ENCODE measurements at places on chromosomes 7 and 10.

GRCh38 chr7:79741684-79742083 lies 288.2 kb upstream of the MAGI2 start:
- no peak for DNase-seq

DNA sequence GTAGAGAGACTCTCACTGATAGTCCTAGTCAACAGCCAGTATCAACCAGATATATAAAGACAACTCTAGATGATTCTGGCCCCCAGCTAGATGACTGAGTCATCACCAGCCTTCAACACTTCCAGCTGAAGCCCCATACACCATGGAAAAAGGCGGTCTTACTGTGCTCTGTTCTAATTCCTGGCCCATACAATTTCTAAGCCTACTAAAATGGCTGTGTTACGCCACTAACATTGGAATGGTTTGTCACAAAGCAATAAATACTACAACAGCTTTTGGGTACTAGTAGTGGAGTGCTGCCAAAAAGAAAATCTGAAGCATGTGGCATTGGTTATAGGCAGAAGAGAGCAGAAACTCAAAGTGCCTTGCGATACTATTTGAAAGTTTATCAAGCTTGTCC lies 13.0 kb upstream of the TES start:
- DNase-seq = no peak

DNA sequence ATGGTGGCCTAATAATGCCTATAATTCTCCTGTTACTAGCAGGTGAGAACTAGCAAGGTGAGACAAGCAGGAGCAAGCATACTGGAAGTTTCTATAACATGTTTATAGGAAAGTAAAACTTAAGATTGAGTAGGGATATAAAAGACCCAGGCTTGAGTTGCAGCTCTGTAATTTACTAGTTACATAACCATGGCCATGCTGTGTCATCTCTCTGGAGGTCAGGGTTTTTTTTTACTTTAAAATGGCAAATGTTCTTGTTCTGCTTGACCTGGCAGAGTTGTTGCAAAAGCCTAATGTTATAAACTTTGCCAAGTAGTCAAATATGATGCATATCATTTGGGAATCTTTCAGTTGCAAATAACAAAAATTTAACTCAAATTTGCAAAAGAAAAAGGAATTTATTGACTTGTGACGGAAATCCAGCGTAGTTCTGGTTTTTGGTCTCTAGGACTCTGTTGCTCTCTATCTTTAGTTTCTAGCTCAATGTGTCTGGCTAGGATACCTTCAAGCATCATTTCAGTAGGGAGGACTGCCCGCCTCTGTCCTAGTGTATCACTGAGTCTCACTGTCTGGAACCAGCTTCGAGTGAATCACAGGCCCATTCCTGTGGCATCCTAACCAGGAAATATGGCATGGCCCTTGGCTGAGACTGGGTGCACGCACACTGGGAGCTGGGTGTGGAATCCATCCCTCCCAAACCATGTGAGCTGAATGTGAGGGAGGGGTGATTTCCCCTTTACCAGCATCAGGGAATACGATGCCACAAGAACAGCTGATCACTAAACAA lies 67.9 kb downstream of the ADAM22 start:
- peak; percentile 29 for DNase-seq

- DNase-seq = no peak
Observed at GRCh38 chr7:55122263-55122662, 103.4 kb downstream of the EGFR start.

- no peak for DNase-seq
Observed at GRCh38 chr7:117110480-117111315, 157.4 kb downstream of the ST7 start.

DNA sequence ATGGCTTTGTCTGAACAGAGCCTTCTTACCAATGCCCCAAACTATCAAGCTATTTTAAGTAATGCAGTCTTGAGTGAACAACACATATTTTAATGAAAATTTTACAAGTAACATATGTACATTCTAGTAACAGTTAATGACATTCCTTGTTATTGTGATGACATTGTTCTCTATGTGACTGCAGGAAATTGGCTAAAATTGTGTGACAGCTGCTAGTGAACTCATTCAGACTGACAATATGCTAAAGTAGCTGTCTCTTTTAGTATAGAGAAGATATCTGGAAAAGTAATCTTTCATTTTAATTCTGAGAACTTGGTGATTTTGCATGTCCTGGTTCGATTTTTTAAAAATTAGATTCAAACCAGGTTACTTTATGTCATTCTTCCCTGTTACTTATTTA lies 259.8 kb upstream of the MAGI2 start:
- no peak for DNase-seq

DNA sequence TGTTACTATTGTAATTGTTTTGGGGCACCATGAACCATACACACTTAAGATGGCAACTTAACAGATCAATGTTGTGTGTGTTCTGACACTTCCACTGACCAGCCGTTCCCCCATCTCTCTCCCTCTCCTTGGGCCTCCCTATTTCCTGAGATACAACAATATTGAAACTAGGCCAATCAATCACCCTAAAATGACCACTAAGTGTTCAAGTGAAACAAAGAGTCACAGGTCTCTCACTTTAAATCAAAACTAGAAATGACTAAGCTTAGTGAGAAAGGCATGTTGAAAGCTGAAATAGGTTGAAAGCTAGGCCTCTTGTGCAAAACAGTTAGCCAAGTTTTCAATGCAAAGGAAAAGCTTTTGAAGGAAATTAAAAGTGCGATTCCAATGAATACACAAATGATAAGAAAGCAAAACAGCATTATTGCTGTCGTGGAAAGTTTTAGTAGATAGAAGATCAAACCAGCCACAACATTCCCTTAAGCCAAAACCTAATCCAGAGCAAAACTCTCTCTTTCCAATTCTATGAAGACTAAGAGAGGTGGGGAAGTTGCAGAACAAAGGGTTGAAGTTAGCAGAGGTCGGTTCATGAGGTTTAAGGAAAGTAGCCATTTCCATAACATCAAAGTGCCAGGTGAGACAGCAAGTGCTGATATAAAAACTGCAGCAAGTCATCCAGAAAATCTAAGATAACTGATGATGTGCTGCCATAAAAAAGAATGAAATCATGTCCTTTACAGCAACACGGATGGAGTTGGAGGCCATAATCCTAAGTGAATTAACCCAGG lies 90.6 kb downstream of the MTPN start:
- no peak for DNase-seq

DNA sequence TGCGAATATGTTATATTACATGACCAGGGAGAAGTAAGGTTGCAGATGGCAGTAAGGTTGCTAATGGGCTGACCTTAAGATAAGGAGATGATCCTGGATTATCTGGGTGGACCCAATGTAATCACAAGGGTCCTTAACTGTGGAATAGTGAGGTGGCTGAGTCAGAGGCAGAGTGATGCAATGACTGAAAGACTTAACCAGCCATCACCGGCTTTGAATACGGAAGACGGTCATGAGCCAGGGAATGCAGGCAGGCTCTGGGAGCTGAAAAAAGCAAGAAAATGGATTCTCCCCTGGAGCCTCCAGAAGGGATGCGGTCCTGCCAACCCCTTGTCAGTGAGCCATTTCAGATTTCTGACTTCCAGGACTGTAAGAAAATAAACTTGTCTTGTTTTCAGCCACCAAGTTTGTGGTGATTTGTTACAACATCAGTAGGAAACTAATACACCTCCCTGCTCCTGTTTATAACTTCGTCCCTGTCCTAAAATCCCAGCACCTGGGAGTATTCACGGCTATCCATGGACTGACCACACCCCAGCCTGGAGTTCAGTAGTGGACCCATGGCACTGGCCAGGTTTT lies 4.6 kb upstream of the C10orf95 start:
- DNase-seq = no peak

- no peak for DNase-seq
Observed at GRCh38 chr10:19505320-19506312, 310.6 kb upstream of the PLXDC2 start.

DNA sequence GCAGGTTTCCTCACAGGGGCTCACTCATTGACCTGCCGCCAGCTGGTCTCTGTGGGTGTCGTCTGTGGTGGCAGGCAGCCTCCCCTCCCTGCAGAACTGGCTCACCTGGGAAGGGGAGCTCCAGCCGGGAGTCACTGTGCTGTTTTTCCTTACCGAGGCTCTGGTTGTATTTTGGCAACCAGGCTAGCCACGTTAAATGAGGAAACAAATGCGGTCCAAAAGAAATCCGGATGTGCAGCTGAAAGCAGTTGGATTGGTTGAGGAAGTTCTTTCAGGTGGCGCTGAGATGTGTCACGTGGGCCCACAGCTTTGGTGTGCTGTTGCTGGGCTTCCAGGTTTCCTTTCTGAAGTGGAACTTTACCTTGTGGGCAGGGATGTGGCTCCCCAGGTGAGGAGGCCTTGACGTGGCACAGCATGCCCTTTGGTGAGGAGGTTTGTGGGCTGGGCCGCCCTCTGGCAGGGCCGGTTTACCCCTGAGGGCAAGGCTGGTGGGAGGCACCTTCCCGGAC lies 14.2 kb downstream of the MTURN start:
- no peak for DNase-seq

DNA sequence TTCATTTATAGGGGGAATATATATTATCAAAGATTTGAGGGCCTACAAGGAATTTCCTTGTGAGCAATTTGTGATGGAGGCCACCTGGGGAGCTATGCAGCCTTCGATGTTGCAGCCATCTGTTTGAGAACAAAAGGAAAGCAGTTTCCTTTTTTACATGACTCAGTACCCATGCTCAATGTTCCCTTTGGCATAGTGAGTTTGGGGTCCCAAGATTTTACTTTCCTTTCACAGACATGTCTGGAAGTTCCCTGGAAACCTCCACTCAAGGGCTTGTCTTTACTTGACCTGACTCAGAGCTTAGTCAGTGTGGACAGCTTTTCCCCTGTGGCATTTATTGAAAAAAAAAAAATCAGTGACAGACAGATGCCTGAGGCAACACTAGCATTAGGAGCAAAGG lies 73.5 kb upstream of the VIPR2 start:
- DNase-seq = no peak

DNA sequence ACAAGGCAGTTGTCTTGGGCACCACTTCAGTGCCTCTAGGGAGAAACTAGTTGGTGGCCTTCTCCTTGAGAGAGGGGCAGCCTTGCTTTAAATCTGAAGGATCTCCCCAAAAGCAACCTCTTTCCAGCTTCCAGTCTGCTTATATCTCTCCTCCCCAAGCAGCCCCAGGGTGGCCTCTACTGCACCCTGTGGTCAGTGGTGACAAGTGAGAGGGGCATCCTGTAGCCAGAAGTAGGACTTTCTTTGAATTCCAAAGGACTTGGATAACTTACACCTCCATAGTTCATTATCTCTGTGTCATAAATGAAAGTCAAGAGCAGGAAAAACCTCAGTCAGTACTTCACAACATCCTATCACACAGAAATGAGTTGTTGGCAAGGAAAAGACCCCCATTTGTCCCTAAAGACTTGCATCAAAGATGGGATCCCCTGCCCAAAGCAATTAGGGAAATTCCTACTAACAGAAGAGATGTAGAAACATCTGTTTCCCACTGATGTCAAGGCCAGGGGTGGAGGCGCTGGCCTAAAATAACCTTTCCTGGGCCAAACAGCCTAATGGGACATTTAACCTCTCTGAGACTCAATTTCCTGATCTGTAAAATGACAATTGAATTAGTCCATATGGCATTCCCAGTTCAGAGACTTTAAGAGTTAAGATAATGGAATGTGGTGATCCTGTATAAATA lies 44.0 kb upstream of the ANKRD1 start:
- no peak for DNase-seq

GRCh38 chr7:22856416-22856815 lies 33.8 kb upstream of the TOMM7 start:
- DNase-seq = no peak

DNA sequence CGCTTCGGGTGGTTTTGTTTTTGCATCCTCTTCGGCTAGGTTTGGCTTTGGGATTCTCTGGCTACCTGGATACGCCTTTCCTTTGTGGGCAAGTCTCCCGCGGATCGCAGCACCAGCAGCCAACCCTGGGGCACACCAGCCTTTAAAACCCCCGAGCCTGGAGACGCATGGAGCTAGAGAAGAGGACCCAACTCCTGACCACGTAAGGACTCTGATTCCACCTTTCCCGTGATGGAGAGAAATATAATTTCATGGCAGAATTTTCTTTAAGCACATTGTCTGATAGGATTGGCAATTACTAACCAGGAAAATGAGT lies 535.4 kb upstream of the GALNT17 start:
- no peak for DNase-seq

DNA sequence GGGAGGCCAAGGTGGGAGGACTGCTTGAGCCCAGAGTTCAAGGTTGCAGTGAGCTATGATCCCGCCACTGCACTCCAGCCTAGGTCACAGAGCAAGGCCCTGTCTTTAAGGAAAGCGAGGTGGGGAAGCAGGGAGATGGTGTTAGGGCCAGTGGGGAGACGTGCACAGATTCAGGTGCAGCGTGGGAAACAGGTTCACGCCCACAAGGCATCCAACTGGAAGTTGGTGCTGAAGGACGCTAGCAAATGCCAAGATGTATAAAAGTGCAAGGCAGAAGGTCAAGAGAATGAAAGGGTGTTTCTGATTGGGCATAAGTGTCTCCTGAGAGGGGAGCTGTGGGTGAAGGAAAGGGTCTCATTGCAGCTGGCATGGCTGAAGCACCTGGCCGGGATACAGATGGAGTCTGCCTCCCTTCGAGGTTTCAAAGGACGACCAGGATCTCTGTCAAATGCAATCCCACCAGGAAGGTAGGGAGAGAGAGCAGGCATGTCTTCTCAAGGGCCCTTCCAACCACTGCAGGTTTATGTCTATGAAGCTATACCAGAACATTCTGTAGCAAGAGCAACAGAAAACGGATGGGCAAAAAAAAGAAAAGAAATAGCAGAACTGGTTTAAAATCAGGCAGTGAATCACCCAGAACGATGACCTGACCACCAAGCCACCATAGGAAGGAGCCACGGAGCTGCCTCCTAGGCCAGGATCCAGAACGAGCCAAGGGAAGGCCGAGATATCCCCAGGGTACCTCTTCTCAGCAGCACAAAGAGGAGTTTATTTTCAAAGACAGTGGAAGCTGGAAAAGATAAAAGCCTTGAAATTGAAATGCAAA lies 43.2 kb downstream of the GSDME start:
- no peak for DNase-seq

DNA sequence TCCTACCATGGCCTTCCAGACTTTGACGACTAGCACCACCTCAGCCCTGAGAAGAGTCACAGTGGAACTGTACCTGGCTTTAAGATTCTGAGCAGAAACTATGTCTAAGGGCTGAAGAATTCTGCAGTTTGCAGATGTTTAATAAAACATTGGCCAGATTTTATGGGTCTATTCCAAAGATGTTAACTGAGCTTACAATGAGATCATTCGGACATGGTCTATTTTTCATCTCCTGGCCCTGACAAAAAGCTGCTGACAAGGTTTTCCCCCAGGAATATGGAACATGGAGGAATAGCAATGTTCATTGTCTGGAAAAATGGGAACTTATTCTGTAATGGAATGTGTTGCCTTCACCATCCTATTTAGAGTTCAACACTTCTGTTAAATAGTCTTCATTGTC lies 66.4 kb downstream of the PTF1A start:
- DNase-seq = no peak

- DNase-seq = no peak
Observed at GRCh38 chr7:99409192-99409572, 413 bp downstream of the BUD31 start.

GRCh38 chr10:42988517-42989395 lies 88.1 kb upstream of the RET start:
- DNase-seq = no peak

- no peak for DNase-seq
Observed at GRCh38 chr10:62047960-62048383, 146.5 kb downstream of the ARID5B start.

GRCh38 chr10:28680358-28680752 lies 3.0 kb downstream of the BAMBI start:
- DNase-seq = no peak

GRCh38 chr10:70490142-70490541 lies 11.6 kb downstream of the PALD1 start:
- DNase-seq = no peak

- no peak for DNase-seq
Observed at GRCh38 chr7:81273601-81274397, 354.9 kb upstream of the SEMA3C start.

- no peak for DNase-seq
Observed at GRCh38 chr10:76049581-76050290, 618.3 kb downstream of the LRMDA start.

Data from adrenal gland (tissue), 19 donors.